ENCODE measurements at places on chromosomes 5 and 9.
A peak's percentile ranks its signal among the peaks of the same experiment; 100 is the strongest.

DNA sequence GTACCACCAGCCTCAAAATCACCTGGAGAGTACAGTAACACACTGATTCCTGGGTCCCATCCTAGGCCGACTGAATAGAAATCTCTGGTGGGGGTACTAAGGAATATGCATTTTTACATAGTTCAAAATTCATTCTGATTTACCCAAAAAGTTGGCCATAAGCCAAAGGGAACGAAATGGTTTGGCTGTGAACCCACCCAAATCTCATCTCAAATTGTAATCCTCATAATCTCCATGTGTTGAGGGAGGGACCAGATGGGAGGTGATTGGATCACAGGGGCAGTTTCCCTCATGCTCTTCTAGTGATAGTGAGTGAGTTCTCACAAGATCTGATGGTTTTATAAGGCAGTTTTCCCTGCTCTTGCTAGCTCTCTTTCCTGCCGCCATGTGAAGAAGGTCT, 31.1 kb downstream of the MEGF9 start:
- DNase-seq: no peak

- no peak for DNase-seq
These were observed 20.2 kb upstream of the CCDC192 start for GRCh38 chr5:127683008-127683407.

GRCh38 chr9:105656131-105656921, 5.9 kb upstream of the TAL2 start:
- peak; percentile 23 for DNase-seq

DNA sequence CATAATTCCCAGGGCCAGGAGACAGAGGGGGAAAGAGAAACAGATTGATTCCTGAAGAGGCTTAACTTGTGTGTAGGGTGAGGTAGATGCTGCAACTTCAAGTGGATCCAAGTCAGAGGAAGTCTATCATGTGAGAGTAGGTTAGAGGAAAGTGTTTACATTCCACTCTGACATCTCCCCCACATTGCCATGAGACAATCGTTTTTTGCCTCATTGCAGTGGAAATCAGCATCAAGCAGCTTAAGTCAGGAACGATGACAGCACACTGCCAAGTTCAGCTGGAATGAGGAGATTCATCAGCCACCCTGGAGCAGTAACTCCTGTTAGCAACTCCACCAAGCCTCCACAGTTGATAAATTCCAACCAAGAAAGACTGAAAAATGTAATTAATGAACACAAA, 689.7 kb upstream of the MEF2C start:
- no peak for DNase-seq

- DNase-seq: no peak
These were observed 198.9 kb downstream of the ENC1 start for GRCh38 chr5:74441616-74442015.

GRCh38 chr9:94160594-94161501, 76.6 kb downstream of the PTPDC1 start:
- no peak for DNase-seq

- DNase-seq: no peak
These were observed 21.9 kb upstream of the TNFSF15 start for GRCh38 chr9:114827641-114828302.

- DNase-seq: no peak
These were observed 581.2 kb downstream of the CDH18 start for GRCh38 chr5:19406576-19407365.

GRCh38 chr5:103774721-103775120, 212.1 kb upstream of the NUDT12 start:
- DNase-seq: no peak

- DNase-seq: no peak
These were observed 235.0 kb downstream of the GOLPH3 start for GRCh38 chr5:31939151-31939550.

DNA sequence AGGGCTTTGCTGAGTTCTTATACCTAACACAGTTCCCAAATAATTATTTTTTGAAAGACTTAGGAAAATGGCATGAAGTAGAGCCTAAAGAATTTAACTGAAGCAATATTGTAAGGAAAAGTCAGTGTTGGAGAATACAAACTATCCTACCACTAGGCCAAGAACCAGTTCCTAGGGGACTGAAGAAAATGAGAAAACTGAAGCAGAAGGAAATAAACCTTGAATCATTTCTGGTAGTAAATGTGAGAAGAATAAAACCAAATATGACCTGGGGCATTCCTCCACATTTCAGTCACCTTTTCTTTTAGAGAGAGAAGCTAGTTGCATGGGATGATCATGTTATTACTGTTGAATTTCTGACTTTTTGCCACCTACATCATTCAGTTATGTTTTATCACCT, 1393.9 kb upstream of the C9orf72 start:
- no peak for DNase-seq

- DNase-seq: no peak
These were observed 42.5 kb downstream of the RALGPS1 start for GRCh38 chr9:126956917-126957686.

GRCh38 chr5:59301727-59302126, 591.8 kb downstream of the PDE4D start:
- DNase-seq: no peak

DNA sequence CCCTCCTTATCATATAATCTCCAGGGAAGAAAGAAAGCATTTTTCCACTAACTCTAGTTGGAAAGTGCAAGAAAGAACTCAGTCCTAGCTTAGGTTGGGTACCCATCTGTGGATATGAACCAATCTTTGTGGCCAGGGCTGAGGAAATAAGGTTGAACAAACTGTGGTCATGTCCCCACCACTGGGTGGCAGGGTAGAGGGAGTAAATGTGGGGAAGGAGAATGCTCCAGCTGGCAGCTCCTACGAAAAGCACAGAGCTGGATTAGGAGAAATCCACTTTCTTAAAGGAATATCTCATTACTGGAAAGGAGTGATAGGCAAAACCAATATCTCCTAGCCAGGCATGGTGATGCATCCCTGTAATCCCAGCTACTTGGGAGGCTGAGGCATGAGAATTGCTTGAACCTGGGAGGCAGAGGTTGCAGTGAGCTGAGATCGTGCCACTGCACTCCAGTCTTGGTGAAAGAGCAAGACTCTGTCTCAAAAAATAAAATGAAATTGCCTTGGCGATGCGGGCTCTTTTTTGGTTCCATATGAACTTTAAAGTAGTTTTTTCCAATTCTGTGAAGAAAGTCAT, 175.1 kb downstream of the CCDC192 start:
- DNase-seq: peak; percentile 67

DNA sequence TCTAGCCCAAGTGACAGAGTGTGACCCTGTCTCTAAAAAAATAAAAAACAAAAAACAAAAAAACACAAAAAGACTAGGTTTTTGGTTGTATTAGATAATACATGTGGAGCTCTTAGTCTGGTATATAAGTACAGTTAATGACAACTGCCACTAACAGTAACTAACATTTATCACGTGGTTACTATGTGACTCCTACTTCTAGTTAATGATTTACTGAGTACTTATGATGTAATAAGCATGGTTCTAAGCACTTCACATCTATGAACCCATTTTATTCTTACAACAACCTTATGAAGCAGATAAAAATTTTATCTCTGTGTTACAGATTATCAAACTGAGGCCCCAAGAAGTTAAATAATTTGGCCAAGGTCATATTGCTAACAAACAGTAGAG, 6.1 kb upstream of the TMEFF1 start:
- DNase-seq: no peak
